ENCODE measurements at places on chromosomes 6 and 20. TPM values are rescaled to one million over a fixed set of nuclear protein-coding genes. Genes with fewer than 3 reads are reported as not detected.

The GLP1R gene
- total RNA-seq = 0.05 TPM

The PROKR2 gene
- total RNA-seq = not detected

The EPM2A gene
- total RNA-seq = 12.8 TPM

The PRPH2 gene
- not detected for total RNA-seq

The SNHG17 gene
- total RNA-seq = 50.3 TPM

The PKIB gene
- total RNA-seq = 0.19 TPM

The PKHD1 gene
- 0.05 TPM for total RNA-seq

The SPTLC3 gene
- total RNA-seq = 0.05 TPM

The SUPT3H gene
- total RNA-seq = 2.1 TPM

The ACTL10 gene
- 3.7 TPM for total RNA-seq

The EYA4 gene
- total RNA-seq = not detected

The TAGAP gene
- total RNA-seq = 28.8 TPM

- peaks cover 14% of the 10 kb centered on the region for H3K4me1 ChIP-seq
- no peak for DNase-seq
- no peak overlapping the region for H3K4me3 ChIP-seq
- H3K27me3 ChIP-seq = no peaks in the 10 kb centered on the region
These were observed 37.1 kb downstream of the DHX35 start for GRCh38 chr20:38999217-38999616.

DNA sequence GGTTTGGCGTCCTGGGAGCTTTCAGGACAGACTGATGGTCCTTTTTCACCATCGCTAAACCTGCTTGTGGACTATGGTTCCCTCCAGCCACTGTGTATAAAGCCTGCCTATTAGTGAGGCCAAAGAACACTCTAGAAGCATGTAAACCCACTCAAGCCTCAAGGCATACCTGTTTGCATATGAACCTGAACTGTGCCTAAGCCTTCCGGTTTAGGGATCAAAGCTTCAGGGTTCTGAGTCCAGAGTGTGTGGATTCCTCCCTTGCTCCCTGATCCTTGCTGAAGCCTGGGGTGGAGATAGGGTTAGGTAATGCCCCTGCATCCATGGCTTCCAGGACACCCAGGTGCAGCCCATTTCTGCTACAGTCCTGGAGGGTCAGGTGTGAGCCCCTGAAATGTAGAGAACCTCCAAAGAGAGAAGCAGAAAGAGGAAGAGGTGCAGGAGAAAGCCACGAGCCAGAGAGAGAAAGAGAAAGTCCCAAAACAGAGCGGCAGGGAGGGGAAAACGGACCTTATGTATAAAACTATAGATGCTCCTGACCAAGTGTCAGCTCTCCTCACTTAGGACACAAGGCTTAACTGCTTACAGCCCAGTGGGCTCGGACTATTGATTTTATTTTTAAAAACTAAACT lies 93.3 kb downstream of the SCML4 start:
- no peak for DNase-seq
- no peak overlapping the region for H3K27ac ChIP-seq
- no peak overlapping the region for H3K4me3 ChIP-seq
- H3K27me3 ChIP-seq = peaks cover 2% of the 10 kb centered on the region
- H3K36me3 ChIP-seq = no peaks in the 10 kb centered on the region

DNA sequence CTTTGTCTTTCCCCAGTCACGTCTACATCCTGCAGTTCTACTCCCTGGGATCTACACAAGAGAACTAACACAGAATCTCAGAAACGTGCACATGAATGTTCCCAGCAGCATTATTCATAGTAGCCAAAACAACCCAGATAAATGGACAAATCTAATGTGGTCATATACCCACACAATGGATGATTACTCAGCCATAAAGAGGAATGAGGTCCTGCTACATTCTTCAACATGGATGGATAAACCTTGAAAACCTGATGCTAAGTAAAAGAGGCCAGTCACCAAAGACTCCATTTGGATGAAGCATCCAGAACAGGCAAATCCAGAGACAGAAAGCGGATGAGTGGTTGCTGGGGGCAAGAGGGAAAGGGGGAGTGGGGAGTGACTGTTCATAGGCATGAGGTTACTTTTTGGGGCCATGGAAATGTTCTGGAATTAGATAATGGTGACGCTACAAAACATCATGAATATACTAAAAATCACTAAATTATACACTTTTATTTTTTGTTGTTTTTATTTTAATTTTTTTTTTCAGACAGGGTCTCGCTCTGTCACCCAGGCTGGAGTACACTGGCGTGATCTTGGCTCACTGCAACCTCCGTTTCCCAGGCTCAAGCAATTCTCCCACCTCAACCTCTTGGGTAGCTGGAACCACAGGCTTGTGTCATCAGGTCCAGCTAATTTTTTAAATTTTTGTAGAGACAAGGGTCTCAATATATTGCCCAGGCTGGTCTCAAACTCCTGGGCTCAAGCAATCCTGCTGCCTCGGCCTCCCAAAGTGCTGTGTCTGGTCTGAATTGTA lies 50.8 kb upstream of the DSN1 start:
- no peak overlapping the region for H3K4me3 ChIP-seq
- peaks cover 13% of the 10 kb centered on the region for H3K4me1 ChIP-seq
- H3K27me3 ChIP-seq = no peaks in the 10 kb centered on the region
- peaks cover 3% of the 10 kb centered on the region for H3K36me3 ChIP-seq
- no peak for DNase-seq
- H3K27ac ChIP-seq = no peak overlapping the region

DNA sequence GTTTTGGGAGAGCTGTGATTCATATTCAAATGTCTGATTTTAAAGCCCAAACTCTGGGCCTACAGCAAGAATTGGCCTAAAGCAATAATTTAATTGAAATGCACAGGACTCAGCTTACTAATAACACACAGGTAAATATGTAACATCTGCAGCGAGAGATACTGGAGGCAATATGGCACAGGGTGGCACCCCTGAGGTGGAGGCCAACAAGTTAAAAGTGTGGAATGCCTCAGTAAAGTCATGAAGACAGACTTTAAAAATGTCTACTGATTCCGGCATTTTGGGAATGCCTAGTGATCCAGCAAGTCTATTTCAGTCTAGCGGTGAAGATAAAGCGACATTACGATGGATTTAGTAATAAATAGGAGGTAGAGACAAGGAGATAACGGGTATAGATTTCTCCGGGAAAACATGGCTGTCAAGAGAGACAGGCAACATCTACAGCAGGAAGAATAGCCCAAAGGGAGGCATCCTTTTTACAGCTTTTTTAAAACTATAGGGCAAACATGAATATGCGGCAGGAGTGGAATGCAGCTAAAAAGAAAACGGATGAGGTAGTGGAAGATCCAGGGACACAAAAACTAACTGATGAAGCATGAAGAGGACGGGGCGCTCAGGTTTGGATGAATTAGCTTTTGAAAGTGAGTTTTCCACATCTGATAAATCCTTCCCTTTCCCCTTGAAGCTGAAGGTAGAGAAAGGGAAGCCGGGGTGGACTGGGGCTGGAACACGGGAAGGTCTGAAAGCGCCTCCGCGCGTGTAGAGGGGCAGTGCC lies 1.2 kb downstream of the NANP start:
- H3K27ac ChIP-seq = peak overlapping the region; percentile 93
- H3K4me1 ChIP-seq = peaks cover 3% of the 10 kb centered on the region

GRCh38 chr20:3712279-3712873 lies at the start of gene SIGLEC1:
Gene SIGLEC1, minus strand, starts transcription at chr20:3712600. Its CDS starts 5,472 bp downstream, at chr20:3707128.
- H3K27me3 ChIP-seq = no peaks in the 10 kb centered on the region
- no peak within 1 kb of the TSS for H3K4me3 ChIP-seq
- DNase-seq = no peak
- peaks cover 5% of the 10 kb centered on the region for H3K4me1 ChIP-seq
- H3K27ac ChIP-seq = no peak within 1 kb of the TSS
- H3K36me3 ChIP-seq = no peaks in the 10 kb centered on the region

DNA sequence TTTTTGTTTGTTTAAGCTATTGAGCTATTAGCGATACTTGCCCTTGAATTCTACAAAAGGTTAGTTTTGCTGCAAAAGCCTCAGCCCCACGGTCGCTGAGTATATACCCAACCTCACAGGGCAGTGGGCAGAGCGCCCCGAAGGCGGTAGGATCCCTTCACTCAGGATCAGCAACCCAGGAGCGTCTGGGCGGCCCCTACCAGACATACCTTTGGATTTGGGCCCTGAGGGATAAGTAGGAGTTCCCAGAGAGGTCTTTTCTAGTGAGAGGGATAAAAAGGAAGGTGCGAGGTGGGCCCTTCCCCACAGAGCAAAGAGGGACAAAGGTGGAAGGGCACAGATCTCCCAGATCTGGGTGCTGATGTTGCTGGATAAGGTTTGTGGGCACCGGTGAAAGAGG lies 6.1 kb downstream of the SASH1 start:
- H3K27ac ChIP-seq = no peak overlapping the region
- H3K36me3 ChIP-seq = no peaks in the 10 kb centered on the region
- H3K4me1 ChIP-seq = no peaks in the 10 kb centered on the region
- no peak overlapping the region for H3K4me3 ChIP-seq

GRCh38 chr6:126976253-126976797 lies 142.1 kb upstream of the RSPO3 start:
- no peaks in the 10 kb centered on the region for H3K36me3 ChIP-seq
- DNase-seq = no peak
- no peaks in the 10 kb centered on the region for H3K27me3 ChIP-seq
- H3K27ac ChIP-seq = no peak overlapping the region
- H3K4me1 ChIP-seq = no peaks in the 10 kb centered on the region
- H3K4me3 ChIP-seq = no peak overlapping the region

- no peak overlapping the region for H3K27ac ChIP-seq
- no peak for DNase-seq
- H3K4me1 ChIP-seq = peaks cover 56% of the 10 kb centered on the region
- H3K4me3 ChIP-seq = no peak overlapping the region
- no peaks in the 10 kb centered on the region for H3K36me3 ChIP-seq
These were observed 258.8 kb downstream of the GMPR start for GRCh38 chr6:16496991-16497801.

DNA sequence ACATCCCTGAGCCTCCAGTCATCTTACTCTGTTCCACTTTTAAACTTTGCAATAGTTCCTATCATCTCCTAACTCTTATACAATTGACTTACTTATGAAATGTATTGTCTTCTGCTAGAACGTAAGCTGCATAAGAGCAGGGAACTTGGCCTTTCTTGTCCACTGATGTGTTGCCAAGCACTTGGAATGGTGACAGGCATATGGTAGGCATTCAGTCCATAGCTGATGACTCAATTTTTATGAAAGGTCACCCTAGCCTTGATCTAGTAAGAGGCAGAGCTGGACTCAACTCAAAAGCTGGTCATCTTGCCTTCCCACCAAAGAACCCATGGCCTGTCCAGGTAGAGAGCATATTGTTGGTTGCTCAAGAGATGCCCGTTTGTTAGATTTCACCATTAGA lies 82.4 kb upstream of the FAM184A start:
- peaks cover 1% of the 10 kb centered on the region for H3K27me3 ChIP-seq
- no peaks in the 10 kb centered on the region for H3K4me1 ChIP-seq
- H3K36me3 ChIP-seq = no peaks in the 10 kb centered on the region
- no peak overlapping the region for H3K4me3 ChIP-seq
- no peak for DNase-seq
- no peak overlapping the region for H3K27ac ChIP-seq

GRCh38 chr6:99287523-99287922 lies 62.0 kb downstream of the FAXC start:
- no peak overlapping the region for H3K4me3 ChIP-seq
- no peak overlapping the region for H3K27ac ChIP-seq
- DNase-seq = no peak
- H3K36me3 ChIP-seq = no peaks in the 10 kb centered on the region

GRCh38 chr20:4502756-4503155 lies 219.0 kb upstream of the PRND start:
- no peak overlapping the region for H3K27ac ChIP-seq
- no peaks in the 10 kb centered on the region for H3K27me3 ChIP-seq
- DNase-seq = no peak
- H3K36me3 ChIP-seq = no peaks in the 10 kb centered on the region

DNA sequence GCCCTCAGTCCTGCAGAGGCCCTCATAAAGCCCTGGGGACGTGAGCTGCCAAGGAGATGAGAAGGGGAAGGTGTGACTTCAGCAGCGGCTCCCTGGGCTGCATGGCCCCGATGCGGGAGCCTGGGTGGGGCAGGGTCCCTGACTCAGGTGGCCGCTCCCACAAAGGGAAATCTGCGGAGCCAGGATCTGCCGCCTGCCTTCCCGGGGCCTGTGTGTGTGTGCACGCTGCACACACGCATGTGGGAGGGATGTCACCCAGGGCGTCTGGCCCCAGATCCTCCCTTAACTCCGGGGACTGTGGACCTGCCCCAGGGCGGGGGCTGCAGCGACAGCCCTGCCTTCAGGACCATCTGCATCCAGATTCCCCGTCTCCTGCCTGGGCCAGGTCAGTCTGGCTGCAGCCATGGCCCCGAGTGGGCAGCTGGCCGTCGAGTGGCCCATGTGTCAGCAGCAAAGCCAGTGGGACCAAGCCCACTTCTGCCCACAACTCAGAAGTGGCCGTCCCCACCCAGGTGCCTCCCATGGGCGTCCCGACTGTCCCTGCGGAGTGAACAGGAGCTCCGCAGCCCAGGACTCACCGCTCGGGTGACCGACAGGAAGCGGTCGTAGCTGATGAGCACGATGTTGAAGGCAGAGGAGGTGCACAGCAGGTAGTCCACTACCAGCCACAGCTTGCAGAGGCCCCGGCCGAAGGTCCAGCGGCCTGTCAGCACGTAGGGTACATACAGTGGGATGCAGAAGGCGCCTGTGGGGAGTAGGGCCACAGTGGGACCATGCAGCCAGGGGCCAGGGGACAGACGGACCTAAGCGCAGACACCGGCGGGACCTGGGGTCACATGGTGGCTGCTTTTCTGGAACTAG lies 1.9 kb downstream of the HRH3 start:
- H3K4me1 ChIP-seq = no peaks in the 10 kb centered on the region
- H3K36me3 ChIP-seq = no peaks in the 10 kb centered on the region
- no peak overlapping the region for H3K27ac ChIP-seq
- peaks cover 10% of the 10 kb centered on the region for H3K27me3 ChIP-seq
- DNase-seq = no peak
- H3K4me3 ChIP-seq = no peak overlapping the region

GRCh38 chr6:2733324-2733723 lies 17.4 kb downstream of the MYLK4 start:
- H3K4me3 ChIP-seq = no peak overlapping the region
- DNase-seq = peak; percentile 84
- no peaks in the 10 kb centered on the region for H3K36me3 ChIP-seq

DNA sequence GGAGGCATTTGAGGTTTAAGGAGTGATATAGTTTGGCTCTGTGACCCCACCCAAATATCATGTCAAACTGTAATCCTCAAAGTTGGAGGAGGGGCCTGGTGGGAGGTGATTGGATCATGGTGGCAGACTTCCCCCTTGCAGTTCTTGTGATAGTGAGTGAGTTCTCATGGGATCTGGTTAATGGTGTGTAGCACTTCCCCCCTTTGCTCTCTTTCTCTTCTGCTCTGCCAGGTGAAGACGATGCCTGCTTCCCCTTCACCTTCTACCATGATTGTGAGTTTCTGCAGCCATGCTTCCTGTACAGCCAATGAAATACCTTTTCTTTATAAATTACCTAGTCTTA lies 1.7 kb upstream of the HDDC2 start:
- peaks cover 4% of the 10 kb centered on the region for H3K36me3 ChIP-seq
- no peak for DNase-seq
- no peaks in the 10 kb centered on the region for H3K4me1 ChIP-seq
- no peaks in the 10 kb centered on the region for H3K27me3 ChIP-seq
